A549 treated with AZD2906 at 1 μM for 4 hours (cell line): ENCODE measurements at places on chromosomes 6 and 20. TPM values are rescaled to one million over a fixed set of nuclear protein-coding genes. Genes with fewer than 3 reads are reported as not detected.

Gene MOG
- total RNA-seq: not detected in 5 replicates

Gene IMPG1
- total RNA-seq: not detected in 5 replicates

Gene CST4
- total RNA-seq: 0.14 TPM in 1 of 5 replicates, not detected in the others

Gene TSBP1
- total RNA-seq: not detected in 5 replicates

Gene TP53INP2
- 6.3 to 8.2 TPM (median 7.4 TPM) in 5 replicates for total RNA-seq

Gene AIF1
- not detected in 5 replicates for total RNA-seq

Gene COL11A2
- 0.31 to 0.92 TPM (median 0.81 TPM) in 5 replicates for total RNA-seq

Gene SRSF12
- total RNA-seq: 1.2 to 2.3 TPM (median 1.9 TPM) in 5 replicates

Gene NCOA6
- 17.0 to 20.6 TPM (median 19.3 TPM) in 5 replicates for total RNA-seq

Gene RRAGD
- total RNA-seq: 3.2 to 4.7 TPM (median 3.7 TPM) in 5 replicates

Gene NDRG3
- total RNA-seq: 18.4 to 21.1 TPM (median 20.2 TPM) in 5 replicates

Gene NKX2-4
- total RNA-seq: not detected in 5 replicates

Gene MRPS10
- total RNA-seq: 31.3 to 37.4 TPM (median 33.7 TPM) in 5 replicates

Gene VNN1
- 0.02 to 0.08 TPM (median 0.07 TPM) in 5 replicates for total RNA-seq

Gene TBX18
- 18.9 to 21.7 TPM (median 20.3 TPM) in 5 replicates for total RNA-seq

Gene VARS1
- total RNA-seq: 49.3 to 54.8 TPM (median 53.0 TPM) in 5 replicates

Gene CARMIL1
- 7.4 to 10.0 TPM (median 8.1 TPM) in 5 replicates for total RNA-seq

Gene TRAPPC3L
- total RNA-seq: not detected in 5 replicates

Gene C6orf15
- total RNA-seq: not detected in 5 replicates

Gene IRF4
- total RNA-seq: 0.17 to 0.31 TPM (median 0.26 TPM) in 5 replicates

Gene WFDC2
- 0.15 to 0.32 TPM in 2 of 5 replicates, not detected in the others for total RNA-seq

Gene HCRTR2
- not detected in 5 replicates for total RNA-seq

Gene FOXQ1
- total RNA-seq: 2.7 to 5.3 TPM (median 4.8 TPM) in 5 replicates

Gene HSP90AB1
- 1,035 to 1,319 TPM (median 1,095 TPM) in 5 replicates for total RNA-seq

Gene MCCD1
- not detected in 5 replicates for total RNA-seq

Gene HLA-DRA
- not detected in 5 replicates for total RNA-seq

Gene BLOC1S5
- total RNA-seq: 5.7 to 9.8 TPM (median 6.9 TPM) in 5 replicates

Gene ZHX3
- total RNA-seq: 4.5 to 7.7 TPM (median 6.8 TPM) in 5 replicates

Gene CCR6
- 0.08 TPM in 1 of 5 replicates, not detected in the others for total RNA-seq

Gene SPATA25
- total RNA-seq: 0.23 to 0.48 TPM (median 0.30 TPM) in 5 replicates
